ENCODE measurements at places on chromosomes 7 and 10.

- DNase-seq = peak; percentile 6
These were observed 620 bp downstream of the BET1 start for GRCh38 chr7:94003446-94004023.

DNA sequence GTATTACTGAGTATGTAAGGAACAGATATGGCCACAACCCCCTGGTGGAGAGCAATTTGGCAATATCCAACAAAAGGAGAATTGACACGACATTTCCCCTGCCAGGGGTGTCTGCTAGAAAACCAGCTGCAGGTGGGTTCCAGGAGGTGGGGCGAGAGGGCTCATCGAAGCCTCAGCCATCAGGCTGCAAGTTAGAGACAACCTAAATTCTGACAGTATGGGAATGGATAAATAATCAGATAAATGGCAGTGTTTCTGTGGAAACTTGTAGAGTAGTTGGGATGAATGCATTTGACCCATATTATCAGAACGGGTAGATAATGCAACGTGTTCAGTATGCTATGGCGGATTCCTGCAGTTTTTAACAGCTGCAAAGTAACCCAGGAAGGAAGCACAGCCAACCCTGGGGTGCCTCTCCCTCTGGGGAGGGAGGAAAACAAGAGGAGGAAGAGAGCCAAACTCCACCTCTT lies 3.5 kb downstream of the TMEM273 start:
- no peak for DNase-seq

- DNase-seq = no peak
These were observed 298.6 kb downstream of the REEP3 start for GRCh38 chr10:63819753-63820329.

- DNase-seq = no peak
These were observed 208.6 kb upstream of the GALNT17 start for GRCh38 chr7:70923181-70923845.

DNA sequence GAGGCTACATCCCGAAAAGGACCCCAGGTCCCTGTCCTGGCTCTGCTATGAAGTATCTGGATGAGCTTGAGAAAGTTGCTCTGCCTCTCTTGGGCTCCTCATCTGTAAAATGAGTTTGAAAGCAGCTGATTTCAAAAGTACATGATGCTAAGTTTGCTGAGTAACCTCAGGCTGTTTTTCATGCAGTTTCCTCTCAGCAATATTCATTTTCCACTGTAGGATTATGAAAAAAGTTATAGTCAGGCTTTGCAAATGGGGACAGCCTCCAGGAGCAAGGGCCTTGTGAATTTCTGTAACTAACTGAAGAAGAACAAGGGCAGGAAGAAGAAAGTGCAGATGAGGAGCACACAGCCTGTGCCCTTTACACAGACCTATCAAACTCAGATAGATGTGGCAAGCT lies 167.3 kb upstream of the KMT2E start:
- DNase-seq = no peak
